ENCODE measurements at places on chromosomes 7 and 10.

DNA sequence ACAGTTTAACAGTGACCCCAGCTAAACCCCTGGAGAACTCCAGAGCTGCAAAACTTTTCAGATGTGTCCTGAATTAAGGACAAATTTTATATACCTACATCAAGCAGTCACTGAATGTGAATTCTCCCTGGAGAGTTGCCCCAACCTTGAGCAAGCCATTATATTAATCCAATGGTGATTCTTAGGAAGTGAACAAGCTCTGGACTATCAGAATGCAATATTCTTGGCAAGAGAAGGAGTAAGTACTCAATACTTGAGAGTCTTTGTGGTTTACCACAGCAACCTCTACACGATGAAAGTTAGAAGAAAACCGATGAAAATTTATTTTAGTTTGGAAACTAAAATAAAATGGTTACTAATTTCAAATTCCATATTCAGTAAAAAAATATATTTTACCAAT lies 19.3 kb upstream of the ZNF365 start:
- peak; percentile 81 for DNase-seq

GRCh38 chr7:148782757-148783456 lies 84.2 kb downstream of the CUL1 start:
- DNase-seq = no peak

GRCh38 chr10:61751599-61751998 lies 88.9 kb downstream of the CABCOCO1 start:
- no peak for DNase-seq

DNA sequence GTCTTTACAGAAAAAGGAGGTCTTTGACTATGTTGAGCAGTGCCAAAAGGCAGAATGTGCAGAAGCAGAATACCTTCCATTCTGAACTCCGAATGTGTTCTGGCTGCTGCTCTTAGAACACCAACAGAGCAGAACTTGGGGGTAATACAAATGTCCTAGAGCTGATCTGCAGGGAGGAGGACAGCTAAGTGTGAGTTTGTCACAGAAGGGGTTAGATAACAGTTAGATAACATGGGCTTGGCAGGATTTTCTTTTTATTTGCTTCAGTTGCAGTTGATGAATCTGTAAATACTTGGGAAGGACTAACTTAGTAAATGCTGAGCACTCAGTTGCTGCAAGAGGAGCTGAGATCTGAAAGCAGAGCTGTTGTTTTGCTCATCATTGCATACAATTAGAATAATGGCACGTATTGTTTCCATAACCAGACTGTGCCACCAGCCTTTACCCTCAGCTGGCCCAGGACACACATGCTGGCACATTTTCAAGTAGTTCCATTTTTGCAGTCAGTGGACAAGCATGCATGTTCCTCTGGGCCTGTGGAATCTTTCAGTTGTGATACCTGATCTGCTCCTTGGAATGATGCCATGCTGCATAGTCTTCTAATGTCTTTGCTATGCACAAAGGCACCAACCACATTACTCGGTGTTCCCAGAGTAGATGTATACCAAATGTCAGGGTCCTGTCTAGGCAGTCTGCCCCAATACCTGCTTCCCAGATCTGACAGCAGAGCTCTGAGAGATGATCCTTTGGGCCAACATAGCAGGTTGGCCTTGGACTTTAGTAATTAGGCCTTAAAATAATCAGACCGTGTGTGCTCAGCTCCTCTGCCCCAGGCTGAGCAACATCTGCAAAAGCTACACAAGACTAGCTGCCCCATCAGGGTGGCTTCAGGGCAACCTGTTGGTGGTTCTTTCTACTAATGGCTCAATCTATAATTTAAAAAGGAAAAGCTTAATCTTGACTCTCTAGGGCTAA lies 55.7 kb downstream of the GSDME start:
- peak; percentile 96 for DNase-seq

- DNase-seq = no peak
Observed at GRCh38 chr7:150371131-150371995, 2.7 kb downstream of the REPIN1 start.

- DNase-seq = peak; percentile 19
Observed at GRCh38 chr10:102542800-102543418, 39.1 kb downstream of the SUFU start.

DNA sequence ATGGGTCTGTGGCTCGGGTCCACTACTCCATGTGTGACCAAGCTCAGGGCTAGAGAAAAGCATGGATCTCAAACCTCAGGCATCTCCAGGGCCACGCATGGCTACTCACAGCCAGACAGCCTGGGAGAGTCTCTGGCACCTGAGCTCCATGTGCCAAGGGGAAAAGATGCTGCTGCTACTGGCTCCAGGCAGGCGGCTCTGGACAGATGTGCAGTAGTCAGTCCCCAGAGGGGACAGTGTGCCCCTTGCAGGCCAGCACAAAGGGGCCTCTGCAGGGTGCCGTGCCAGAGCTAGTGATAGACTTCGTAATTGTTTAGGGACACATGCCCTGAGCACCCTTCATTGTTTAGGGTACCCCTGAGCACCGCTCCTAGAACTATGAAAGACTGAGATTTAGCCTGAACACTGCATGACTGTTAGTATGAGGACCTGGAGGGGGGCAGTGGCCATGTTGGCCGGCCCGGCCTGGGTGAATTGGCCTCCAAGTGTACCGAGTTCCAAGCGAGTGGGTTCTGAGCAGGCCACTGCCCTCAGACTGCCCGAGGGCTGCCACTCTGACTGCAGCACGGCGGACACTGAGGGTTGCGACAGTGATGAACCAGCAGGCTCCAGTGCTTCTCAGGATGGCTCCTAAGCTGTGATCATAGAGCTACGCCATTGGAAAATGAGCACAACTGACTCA lies 80.7 kb downstream of the TCERG1L start:
- DNase-seq = no peak

- no peak for DNase-seq
Observed at GRCh38 chr10:57628592-57629284, 639.0 kb downstream of the IPMK start.

DNA sequence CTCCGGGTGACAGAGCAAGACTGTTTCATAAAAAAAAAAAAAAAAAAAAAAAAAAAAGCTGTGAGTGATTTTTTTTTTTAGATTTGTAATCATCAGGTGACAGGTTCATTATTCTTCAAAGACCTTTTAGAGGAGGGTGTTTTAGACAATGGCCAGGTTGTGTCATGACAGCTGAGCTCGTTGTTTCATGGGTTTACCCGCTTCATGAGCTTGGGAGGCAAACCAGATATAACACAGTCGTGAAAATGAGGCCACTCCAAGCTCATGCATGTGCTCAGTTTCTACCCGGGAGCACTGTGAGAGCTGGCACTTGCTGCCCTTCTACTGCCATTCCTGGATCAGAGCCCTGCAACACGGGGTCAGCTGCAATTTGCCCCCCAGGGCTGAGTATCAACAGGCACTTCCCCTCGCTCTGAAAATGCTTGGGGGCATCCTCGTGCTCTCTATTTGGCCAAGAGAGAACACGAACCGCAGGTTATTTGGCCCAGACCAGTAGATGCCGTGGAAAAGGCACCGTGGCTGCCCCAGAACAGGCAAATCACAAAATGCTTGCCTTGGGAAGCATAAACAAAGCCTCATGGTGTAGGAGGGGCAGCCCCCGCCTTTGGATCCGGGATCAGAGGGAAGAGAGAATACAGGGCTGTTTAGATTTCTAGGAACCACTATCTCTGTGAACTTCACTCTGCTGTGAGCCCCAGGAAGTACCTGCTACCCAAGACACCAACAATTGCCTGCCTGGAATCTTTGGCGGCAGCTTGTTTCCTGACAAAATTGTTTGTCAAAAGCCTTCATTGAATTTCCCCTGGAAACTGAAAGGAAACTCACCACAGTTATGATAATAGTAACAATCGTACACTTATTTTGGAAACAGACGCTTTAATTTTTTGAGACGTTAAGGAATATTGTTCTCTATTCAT lies 371.0 kb downstream of the FRMD4A start:
- no peak for DNase-seq

- DNase-seq = no peak
Observed at GRCh38 chr10:60629332-60629731, 148.9 kb upstream of the CDK1 start.

GRCh38 chr10:14477408-14477710 lies 146.6 kb upstream of the FRMD4A start:
- DNase-seq = peak; percentile 86

GRCh38 chr10:92995509-92995908 lies 65.1 kb upstream of the CYP26C1 start:
- no peak for DNase-seq

GRCh38 chr7:44772867-44773266 lies 23.6 kb upstream of the PPIA start:
- no peak for DNase-seq

- no peak for DNase-seq
Observed at GRCh38 chr7:17126413-17127268, 171.8 kb upstream of the AHR start.

DNA sequence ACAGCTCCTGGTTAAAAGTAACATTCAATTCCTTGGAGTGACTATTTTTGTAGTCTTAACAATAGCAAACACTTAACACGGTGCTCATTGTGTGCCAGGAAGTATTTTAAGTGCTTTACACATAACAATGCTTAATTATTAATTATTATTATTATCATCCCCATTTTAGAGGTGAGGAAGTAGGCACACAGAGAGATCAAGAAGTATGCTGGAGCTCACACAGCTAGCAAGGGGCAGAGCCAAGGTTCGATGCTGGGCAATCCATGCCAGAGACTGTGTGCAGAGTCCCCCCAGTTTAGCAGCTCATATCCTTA lies 48.2 kb upstream of the SMNDC1 start:
- no peak for DNase-seq

DNA sequence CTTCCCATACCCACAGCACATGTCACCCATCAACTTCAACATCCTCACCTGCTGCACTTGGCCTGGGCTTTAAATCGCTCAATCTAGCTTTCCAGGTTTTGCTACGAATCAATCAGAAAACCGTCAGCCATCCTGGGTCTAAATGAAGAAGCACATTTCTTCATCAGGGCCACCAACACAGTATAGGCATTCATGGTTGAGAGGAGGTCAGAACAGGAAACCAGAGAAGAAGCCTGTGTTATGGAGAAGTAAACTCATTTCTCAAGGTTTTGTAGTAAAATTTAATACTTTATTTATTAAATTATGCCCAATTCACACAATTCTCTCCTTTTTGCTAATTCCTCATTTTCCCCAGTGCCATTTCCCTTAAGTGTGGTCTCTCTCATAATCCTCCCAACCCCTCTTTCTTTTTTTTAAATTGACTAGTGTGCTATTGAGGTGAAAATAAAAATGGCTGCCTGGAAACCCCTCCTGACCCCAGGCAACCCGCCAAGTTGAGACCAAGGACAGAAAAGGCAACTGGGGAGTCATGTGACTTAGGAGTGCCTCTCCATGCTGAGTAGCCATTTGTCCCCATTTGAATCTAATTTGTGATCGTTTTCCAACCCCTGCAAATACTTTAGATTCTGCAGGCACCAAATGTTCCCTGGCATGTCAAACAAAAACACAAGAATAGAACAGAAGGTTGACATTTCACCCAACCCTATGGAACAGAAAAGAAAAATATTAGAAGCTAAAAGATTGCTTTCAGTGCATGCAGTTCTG lies 181.1 kb upstream of the NAMPT start:
- no peak for DNase-seq

- DNase-seq = no peak
Observed at GRCh38 chr7:22677680-22678079, 49.3 kb upstream of the IL6 start.

- DNase-seq = peak; percentile 90
Observed at GRCh38 chr7:156751319-156751718, 110.7 kb downstream of the RNF32 start.

DNA sequence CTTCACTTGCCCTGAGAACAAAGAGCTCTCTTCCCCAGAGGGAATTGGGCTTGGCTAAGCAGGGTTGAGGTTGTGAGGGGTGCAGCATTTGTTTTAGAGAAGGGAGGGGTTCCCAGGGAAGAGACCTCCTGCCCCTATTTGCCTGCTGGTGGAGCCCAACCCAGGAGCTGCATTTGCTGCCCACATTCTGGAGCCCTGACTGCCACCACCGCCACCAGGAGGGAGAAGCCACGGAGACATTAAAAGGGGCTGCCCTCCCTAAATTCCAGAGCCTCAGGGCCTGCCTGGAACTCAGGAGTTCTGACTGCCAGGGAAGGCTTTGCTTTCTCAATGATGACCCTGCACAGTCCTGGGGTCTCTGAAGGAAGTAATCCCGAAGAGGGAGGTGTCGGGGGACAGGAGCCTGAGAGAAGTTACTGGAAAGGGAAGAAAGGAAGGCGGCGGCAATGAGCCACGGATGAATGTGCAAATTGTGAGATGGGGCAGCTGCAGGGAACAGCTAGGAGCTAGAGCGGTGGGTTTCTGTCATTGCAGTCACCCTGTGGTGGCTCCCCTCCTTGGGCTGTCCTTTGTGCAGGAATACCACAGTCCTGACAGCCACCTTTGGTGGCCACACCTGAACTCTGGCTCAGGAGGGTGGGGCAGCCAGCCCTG lies 51.3 kb downstream of the NEURL1 start:
- DNase-seq = no peak

- no peak for DNase-seq
Observed at GRCh38 chr7:133082390-133082766, 488 bp upstream of the CHCHD3 start.

DNA sequence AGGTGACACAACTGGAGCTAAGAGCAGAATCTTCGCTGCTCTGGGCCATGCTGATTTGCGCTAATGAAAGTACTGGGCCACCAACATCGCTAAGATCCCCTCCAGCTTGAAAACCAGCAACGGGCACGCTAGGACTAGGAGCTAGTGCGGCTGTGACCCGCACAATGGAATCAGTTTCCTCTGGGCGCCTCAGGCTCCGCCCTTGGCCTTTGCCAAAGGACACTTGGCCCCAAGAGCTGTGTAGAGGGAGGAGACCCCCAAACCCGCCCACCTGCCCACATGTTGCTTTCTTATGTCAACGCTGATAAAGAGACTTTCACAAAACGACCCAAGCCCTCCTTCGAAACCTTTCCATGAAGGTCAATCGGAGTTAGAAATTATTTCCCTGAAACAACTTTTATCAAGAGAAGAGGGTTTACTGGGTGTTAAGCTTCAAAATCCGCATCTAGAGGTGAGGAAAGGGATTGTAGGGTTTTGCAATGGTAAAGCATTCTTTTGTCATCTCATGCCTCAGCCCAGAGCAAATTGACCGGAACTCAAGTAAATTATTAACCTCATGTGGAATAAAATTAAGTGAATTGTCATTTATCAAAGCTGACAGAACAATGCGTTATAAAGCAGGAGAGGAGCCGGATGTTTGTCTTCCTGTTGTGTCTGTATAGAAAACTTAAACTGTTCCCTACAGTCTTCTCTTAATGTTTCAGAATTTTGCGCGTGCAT lies 9.4 kb downstream of the ABCB5 start:
- DNase-seq = no peak

GRCh38 chr7:334618-335357 lies 44.8 kb downstream of the FOXL3 start:
- DNase-seq = no peak

GRCh38 chr10:104774234-104774633 lies 133.1 kb downstream of the SORCS3 start:
- no peak for DNase-seq

DNA sequence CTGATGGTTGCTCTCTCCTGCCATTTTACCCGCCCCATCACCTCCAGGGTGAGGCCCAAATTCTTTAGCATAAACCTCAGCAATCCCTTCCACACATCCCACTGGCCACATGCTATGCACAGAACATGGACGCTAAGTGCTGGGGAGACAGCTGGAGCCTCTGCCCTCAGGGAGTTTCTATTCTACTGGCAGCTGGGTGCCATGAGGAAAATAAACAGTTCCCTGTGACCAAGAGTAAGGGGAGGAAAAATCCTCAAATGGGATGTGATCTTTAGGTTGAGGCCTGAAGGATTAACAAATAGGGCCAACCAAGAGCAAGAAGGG lies 1.2 kb downstream of the PARP12 start:
- DNase-seq = no peak
